ENCODE measurements at places on chromosomes 6 and 20.

DNA sequence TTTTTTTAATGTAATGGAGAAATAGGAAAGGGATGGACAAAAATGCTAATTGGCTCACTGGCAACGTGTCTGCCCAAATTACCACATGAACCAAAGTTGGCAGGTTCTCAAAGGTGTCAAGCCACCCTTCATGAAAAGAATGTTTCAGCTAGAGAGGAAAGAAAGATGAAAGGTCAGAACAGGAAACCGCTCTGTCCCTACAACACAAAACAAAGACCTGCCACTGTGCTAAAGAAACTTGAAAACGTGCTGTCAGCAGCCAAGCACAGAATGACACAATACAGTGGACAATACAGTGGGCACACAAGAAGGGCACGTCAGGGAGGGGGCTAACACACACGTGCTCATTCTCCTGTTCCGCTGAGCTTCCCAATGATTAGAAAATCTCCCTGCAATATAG is 4.9 kb downstream of the PREP start:
- no peak for DNase-seq

DNA sequence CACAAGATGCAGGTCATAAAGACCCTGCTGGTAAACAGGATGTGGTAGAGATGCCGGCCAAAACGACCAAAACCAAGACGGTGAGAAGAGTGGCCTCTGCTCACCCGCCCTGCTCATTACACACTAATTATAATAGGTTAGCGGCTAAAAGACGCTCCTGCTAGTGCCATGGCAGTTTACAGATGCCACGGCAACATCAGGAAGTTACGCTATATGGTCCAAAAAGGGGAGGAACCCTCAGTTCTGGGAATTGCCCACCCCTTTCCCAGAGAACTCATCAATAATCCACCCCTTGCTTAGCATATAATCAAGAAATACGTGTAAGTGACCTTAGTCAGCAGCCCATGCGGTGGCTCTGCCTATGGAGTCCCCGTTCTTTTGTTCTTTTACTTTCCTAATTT is 17.6 kb downstream of the BHLHE23 start:
- DNase-seq, result no peak

- no peak for DNase-seq
Measured at GRCh38 chr6:35149891-35150566, 8.9 kb upstream of the TCP11 start.

DNA sequence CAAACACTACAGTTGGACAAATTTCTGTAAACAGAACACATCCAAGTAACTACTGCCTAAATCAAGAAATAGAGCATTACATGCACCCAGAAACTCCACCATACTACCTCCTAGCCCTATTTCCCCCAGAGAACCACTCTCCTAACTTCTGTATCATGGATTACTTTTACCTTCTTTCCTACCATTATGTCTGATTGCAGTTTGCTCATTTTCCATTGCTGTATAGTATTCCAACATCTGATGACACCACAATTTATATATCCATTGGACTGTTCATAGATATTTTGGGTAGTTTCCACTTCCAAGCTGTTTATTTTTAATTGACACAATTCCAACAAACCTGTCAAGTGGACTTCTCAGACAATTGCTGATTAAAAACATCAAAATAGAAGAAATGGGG is 271.1 kb downstream of the CDC5L start:
- no peak for DNase-seq

- no peak for DNase-seq
Measured at GRCh38 chr6:135537741-135538301, 40.3 kb upstream of the AHI1 start.

GRCh38 chr20:5735845-5736510 is 14.2 kb upstream of the SHLD1 start:
- DNase-seq, result no peak

DNA sequence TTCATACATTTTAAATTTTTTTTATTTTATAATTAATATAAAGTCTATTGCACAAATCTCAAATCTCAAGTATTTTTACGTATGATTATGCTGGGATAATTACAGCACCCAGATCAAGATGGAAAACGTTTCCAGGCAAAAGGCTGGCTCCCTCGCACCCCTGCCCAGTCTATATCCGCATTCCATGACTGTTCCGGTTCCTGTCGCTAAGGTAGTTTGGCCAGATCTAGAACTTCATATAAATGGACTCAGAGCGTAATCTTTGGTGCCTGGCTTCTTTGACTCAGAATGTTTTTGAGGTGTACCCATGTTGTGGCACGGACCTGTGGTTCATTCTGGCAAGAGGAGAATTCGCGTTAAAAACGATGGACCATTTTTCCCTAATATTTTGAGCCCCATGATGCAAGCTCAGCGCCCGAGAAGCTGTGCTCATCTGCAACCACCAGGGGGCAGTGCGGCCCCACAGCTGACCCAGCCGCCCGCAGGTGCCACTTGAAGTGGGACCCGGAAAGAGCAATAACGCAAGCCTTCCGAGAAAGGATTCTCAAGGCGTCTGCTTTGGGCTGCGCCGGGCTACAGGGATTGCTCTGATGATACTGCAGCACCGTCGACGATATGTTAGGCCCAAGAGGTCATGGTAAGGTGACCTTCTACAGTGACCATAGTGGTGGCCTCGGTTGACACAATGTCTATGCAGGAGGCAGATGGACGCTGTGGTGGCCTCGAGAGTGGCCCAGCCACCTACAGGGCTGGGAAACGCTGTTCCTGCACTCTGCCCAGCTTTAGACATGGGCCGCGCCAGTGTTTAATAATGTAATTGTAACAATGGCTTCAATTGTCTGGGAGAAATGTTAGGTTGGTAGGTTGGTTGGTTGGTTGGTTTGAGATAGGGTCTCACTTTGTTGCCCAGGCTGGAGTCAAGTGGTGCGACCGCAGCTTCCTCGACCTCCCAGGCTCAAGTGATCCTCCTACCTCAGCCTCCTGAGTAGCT is 160.1 kb downstream of the ZMYND8 start:
- DNase-seq, result no peak

DNA sequence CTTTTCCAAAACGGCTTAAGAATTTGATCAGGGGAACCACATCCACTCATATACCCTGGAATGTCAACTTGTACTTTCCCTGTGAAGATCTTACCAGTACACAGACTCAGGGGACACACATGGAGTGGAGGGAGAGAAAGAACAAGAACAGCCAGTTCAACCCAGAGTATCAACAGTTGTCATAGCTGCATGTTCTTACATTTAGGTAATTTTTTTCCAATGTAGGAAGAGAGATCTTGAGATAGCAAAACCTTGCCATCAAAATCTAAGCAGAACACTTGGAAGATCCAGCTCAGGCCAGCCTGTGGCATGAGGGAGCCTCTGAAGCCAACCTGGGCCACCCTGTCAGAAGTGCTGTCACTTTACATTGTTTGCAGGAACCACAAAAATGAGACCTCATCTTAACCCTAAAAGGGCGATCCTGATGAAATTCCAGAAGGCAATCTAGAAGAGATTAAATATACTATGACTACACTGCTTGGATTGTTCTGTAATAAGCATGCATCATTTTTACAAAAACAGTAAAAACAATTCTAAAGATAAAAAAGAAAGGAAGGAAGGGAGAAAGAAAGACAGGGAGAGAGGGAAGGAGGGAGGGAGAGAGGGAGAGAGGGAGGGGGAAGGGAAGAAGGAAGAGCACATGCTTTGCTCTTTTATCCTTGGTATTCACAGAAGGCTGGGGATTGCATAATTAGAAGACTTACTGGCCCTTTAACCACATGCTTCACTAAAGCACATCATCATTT is 124.7 kb upstream of the TCF21 start:
- no peak for DNase-seq

DNA sequence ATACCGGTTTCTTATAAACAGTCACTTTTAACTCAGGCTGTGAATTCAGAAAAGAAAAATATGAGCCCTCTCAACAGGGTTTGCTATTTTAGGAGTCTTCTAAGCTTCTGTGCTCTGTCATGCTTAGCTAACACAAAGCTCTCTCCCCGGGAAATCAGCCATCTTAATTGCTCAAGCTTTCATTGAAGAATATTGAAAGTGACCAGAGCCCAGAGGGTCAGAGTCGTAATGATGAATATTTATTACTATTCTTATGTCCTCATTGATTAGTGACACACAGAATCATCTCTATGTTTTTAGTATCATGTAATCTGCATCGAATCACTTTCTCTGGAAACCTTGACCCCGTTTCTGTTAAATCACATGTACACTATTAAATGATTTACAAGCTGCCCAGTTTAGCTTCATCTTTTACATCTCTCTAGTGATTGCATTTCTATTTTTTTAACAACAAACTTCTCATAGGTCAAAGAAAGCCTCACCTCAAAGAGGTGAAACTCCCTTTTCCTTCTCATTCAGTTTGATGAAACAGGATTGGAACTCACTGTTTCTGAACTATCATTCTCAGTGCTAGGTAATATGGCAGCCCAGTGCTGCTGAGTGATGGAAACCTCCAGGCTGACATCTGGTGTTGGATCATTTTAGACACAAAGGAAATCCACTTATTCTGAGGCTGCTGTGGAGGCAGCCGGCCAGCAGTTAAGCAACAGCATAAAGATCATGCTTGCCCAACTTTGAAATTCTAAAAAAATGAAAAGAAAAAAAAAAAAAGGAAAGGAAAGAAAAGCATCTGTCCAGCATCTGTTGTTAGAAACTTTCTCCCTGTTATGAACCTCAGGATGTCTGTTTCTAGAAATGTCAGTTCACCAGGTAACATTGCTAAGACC is 96.3 kb downstream of the RFPL4B start:
- DNase-seq, result no peak

DNA sequence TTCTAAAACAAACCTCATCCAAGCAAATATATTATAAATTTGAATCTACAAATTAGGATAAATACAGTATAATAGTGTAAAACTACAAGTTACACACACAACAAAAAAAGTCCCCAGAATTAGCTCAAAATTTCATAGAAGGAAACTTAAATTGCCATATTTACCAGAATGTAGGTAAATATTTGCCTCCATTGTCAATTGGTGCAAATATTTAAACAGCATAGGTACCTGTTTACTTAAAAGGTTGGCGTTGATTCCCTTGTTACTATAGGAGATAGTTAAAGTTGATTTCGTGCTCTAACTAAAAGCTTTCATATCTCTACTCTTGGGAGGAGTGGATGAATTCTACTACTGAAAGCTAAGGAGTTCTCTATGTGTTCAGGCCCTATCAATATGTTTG is 111.6 kb upstream of the TENT5A start:
- DNase-seq, result no peak

GRCh38 chr6:26205625-26206574 is 118.7 kb downstream of the HFE start:
- no peak for DNase-seq

- no peak for DNase-seq
Measured at GRCh38 chr6:134517868-134518267, 200.0 kb upstream of the SGK1 start.

GRCh38 chr6:13536796-13537526 is 37.4 kb upstream of the SIRT5 start:
- no peak for DNase-seq

DNA sequence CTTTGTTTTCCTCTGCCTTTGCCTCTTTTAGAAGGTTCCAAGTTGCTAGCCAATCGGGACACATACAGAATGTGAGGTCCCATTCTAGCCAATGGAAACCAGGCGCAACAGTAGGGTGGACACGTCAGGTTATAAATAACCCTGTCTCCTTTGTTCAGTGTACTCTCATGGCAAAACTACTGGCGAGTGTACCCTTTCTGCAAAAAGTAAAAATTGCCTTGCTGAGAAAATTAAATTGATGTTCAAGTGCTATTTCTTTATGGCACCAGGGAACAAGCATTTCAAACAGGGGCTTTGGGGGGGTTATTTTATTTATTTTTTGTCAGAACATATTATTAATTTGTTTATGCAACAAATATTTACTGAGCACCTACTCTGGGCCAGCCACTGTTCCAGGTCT is 123.6 kb upstream of the SRSF6 start:
- no peak for DNase-seq

DNA sequence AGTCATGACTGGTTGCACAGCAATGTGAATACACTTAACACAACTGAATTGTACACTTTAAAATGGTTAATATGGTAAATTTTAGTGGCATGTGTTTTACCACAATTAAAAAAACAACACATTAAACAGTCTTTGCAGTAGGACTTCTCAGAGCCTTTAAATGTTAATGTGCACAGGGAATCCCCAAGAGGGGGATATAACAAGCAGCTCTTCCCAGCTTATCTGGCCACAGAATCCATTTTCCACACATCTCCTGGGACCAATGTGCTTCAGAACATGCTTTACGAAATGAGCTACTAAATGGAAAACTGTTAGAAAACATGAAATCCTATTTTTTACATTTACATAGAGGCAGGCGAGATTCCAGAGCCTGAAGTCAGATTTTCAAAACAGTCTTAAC is 44.4 kb downstream of the FYN start:
- DNase-seq, result no peak

DNA sequence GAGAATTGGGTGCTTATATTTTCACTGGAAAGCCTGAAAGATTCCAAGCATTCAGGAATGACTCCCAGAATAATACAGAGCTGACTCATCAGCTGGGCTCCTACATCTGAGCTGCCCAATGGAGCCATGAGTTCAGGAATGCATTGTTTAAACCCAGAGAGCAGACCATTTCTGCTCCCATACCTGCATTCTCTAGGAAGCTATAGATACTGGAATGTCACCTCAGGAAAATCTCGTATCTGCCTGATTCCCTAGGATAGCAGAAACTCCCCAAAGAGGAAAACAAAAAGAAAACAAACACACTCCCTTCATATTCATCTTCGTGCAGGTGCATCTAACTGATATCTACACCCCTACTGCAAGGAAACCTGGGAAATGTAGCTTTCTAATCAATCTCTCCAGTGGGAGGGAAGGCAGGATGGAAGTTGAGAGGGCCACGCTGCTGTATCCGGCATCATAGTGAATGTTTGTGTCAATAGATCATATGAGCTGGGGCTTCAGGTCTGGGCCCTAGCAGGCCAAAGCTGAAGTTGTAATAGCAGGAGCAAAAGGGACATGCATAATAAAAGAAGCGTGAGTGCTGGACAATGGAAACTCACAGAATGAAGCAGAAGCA is 8.2 kb upstream of the SLC2A12 start:
- DNase-seq, result no peak

GRCh38 chr6:105601541-105602236 is 198.8 kb upstream of the PREP start:
- DNase-seq, result peak; percentile 46

GRCh38 chr6:4775494-4776130 is 592 bp upstream of the CDYL start:
- DNase-seq, result peak; percentile 59

DNA sequence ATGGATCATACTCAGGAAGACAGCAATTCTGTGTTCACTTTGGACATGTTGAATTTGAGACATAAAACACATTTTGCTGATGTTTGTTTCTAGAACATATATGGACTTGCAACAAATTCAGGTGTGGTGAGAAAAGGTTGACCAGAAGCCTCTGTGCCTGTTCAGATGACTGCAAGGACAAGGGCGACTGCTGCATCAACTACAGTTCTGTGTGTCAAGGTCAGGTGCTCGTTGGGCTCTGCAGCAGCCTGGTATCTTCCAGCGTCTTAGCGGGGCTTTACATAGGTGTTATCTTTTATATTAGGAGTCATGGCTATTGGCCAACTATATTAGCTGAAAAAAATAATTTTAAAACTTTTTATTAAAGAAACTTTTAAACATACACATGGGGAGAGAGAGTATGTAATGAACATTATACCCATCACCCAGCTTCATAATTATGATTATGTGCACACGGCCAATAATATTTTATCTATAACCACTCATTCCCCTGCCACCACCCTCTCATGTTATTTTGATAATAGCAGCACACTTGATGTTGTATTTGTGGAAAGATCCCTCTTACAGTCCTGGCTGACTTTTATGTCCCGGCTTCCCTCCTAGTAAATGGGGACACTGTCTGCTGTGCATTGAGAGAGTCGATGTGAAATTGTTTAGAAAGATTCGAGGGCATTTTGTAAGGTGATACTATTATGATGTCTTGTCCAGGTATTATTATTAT is 43.4 kb downstream of the ENPP1 start:
- no peak for DNase-seq
